ENCODE measurements at places on chromosomes 5 and 9.

GRCh38 chr9:123525424-123525823 is 169.4 kb downstream of the CRB2 start:
- DNase-seq: no peak

DNA sequence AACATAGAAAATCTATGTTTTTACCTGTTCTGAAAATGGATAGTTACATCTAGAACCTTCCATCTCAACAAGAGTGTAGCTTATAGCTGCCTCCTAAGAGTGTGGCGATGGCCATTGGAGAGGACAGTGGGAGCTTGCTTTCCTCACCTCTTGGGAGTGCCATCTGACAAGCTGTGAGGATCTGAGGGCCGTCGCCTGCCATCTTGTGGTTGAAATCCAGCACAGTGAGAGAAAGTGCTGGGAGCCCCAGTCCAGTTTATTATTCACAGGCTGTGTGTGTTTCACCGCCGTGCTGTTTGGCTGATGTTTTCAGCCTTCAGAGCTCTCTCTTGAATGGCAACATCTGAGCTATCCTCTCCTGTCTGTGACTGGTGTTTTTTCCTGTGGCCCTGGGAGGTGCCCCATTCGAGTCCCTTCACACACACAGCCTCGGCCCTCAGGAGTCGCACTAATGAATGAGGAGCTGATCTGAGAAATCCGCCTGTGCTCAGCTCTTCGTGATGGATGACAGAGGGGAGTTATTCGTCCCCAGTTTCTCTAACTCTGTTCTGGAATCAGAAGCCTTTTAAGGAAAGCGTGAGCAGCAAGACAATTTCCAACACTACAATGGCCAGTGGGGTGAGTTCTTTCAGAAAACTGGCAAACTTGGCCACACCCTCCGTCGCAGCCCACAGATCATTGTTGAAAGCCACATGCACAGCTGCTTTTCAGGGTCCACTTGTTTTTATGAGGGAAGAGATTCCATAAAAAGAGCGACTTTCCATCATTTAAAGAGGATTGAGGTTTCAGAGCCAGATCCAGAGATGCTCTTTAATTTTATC is 170.3 kb downstream of the PDZD2 start:
- peak; percentile 40 for DNase-seq

DNA sequence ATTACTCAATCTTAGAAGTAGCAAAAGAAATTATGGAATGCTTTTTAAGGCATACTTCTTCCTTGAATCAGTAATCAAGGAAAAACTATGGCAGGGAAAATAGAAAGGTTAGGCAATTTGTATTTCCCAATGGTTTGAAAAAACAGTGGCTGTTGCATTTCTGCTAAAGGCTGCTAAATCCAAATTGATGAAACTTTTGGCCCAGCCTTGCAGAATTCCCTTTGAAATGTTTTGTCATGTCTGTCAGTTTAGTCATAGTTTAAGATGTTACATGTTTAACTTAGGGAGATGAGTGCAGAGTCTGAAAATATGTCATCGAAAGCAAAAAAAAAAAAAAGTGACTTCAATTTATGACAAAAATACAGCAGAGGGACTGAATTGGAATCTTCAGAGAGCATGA is 878.9 kb upstream of the WWC1 start:
- DNase-seq: no peak

DNA sequence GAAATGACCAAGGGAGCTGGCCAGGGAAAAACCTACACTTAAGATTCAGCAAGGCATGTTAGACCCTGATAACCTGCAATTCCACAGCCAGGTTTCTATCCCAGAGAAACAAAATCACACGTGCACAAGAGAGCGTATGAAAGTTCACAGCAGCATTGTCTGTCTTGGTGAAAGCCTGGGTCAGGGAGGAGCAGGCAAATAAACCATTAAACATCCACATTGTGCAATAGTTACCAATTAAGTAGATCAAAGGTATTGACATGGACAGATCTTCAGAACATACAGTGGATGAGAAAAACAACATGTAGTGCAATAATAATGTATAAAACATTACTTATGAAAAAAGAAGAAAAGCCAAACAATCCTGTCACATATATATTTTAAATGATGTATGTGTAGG is 15.9 kb upstream of the GPX3 start:
- no peak for DNase-seq

DNA sequence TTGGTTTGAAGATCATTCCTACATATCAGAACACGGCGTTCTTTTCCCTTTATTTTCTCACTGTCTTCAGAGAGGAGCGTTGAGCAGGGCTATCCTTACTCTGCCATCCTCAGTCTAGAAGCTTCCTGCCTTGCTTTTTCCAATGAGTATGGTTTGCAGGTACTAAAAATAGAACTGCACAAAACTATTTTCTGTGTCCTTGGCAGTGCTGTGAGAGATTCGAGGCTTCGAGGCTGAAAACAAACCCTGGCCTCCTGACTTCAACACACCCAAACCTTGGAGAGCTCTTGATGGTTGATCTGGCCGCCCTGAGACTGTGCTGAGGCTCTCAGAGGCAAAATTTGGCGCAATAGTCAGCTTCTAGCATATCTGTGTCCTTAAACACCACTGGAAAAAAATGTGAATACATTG is 78.9 kb downstream of the GOLPH3 start:
- no peak for DNase-seq
